NCI-H1417 (cell line): ENCODE measurements at places on chromosomes 1 and 21.

- no peak for DNase-seq
These were observed 26.6 kb upstream of the GALNT2 start for GRCh38 chr1:230040440-230040839.

DNA sequence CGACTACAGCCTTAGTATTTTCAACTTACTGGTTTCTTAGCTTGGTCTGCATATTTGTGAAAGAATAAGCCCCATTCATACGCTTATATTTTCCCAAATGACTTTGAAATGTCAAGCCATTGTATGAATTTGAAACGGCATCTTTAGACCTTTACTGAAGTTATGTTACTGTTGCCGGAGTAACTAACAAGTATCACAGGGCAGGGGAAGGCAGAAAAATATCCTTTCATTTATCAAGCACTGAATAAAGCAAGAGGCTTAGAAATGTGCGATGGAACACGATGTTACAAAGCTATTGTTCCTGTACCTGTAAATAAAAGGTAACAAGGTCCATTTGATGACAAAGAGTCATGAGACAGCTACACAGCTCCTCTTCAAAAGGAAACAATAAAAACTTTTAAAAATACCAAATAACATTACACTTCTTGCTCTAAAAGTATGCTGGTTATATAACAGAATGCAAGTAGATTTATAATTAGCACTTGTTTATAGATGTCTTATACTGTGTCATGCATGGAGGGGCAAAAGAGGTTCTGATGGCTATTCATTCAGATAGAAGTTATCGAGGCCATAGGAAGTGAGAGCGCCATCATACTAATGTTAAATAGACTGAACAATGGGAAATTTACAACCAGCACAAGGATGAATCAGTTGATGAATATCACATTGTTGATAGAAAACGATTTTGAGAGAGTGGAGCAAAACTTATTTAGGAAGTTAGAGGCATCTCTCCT is 322.6 kb downstream of the RGS7 start:
- DNase-seq = no peak

GRCh38 chr1:222713091-222713961 is 962 bp downstream of the BROX start:
- peak; percentile 81 for DNase-seq

DNA sequence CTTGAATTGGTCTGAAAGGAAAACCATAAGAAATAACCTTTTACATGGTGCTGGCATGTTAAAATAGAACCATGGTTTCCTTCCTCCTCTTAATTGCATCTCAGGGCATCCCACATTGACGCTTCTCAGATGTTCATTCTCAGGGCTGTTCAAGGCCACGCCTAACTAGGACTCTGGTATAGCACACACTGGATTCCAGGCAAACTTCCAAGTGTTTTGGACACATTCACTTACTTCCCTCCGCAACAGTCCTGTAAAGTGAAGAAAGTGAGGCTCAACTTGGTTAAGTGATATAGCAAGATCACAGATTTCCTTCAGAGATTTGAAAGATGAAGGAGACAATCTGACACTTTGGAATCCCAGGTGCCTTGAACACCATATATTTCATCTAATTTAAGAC is 244.8 kb downstream of the DUSP10 start:
- no peak for DNase-seq

DNA sequence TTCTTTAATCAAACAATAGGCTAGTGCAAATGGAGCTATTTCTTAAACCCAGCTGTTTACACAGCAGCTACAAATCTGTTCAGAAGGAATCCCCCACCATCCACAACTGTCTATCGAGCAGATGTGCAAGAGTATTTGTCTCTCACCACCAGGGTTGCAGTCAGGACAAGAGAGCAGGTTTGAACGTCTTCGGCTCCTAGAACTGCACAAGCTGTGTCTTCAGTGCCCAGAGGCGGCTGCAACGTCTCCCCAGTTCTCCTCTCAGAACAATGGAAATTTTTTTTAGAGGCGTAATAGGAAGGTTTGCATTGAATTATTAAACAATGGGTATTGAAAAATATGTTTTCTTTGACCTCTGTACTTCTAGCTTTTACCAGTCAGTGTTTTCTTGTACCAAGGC is 7.3 kb downstream of the OVAAL start:
- DNase-seq = no peak

DNA sequence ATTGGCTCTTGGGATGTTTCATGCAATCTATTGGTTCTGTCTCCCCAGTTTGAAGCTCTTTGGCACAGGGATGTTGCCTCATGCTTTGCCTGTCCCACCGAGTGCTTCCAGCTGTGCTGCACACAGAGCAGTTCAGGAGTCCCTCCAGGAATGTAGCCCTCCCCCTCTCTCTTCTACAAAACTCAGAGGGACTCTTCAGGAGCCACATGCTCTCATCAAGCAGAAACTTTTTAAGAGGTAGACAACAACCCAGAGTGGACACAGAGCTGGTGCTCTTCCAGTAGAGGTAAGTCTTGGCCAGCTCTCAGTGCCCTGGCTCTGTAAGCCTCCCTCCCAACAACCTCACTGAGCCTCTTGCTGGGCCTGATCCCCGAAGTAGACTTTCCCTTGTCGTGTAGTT is 11.6 kb upstream of the ZNF697 start:
- DNase-seq = no peak

DNA sequence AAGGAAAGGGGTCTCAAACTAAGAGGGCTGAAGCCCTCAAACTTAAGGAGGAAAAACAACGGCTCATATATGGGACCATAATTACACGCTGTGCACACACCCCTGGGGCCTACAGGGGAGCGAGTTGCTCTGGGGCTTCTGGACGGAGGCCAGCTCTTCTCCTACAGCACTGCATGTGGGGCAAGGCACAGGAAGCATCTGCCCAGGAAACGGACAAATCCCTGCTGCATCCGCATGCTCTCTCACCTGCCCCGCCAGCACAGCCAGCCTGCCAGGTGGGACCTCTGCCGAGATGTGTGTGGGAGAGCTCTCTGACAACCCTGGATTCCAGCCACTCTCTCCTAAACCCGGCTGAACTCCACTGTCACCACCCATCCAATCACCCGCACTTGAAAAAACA is 54.1 kb downstream of the MRPL37 start:
- peak; percentile 64 for DNase-seq

DNA sequence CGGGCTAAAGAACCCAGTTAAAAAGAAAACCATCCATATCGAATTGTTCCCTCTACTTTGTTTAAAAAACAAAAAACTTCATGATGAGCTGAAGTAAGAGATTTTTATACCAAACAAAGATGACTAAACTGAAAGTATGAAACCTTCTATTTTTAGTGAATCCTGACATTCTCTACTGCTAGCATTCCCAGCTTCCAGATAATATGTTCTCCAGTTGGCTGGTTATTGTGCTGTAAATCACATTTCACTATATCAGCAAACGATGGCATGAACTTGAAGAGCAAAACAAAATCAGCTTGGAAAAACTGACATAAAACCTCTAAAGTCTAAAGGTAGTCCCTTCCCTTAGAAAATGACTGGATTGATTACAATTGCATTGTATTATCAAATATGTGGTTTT is 68.1 kb upstream of the APP start:
- DNase-seq = no peak

DNA sequence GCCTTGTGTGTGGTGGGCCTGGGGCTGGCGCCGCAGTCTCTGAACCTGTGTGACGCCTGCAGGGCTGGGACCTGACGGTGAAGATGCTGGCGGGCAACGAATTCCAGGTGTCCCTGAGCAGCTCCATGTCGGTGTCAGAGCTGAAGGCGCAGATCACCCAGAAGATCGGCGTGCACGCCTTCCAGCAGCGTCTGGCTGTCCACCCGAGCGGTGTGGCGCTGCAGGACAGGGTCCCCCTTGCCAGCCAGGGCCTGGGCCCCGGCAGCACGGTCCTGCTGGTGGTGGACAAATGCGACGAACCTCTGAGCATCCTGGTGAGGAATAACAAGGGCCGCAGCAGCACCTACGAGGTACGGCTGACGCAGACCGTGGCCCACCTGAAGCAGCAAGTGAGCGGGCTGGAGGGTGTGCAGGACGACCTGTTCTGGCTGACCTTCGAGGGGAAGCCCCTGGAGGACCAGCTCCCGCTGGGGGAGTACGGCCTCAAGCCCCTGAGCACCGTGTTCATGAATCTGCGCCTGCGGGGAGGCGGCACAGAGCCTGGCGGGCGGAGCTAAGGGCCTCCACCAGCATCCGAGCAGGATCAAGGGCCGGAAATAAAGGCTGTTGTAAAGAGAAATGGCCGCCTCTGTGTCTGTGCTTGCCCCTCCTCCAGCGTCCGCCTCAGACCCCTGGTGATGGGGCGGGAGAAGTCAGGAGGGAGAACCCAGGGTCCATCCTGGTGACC is 788 bp downstream of the ISG15 start:
- peak; percentile 60 for DNase-seq

DNA sequence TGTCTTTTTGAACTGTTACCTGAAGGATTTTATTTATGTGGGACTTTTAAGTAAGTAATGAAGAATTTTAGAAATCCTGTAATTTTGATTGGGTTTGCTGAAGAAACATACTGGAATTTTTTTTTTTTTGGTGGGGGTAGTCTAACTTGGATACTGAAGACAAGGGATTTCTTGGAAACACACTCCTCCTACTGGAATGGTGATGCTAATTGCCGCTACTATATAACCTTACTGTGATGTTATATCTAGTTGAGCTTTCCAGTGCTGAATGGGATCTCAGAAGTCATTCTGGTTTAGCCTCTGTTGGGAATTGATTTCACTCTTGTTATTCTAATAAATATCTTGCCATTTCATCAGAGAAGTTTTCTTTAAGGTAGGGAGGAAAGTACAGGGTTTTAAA is 8.4 kb downstream of the PPP2R5A start:
- no peak for DNase-seq

DNA sequence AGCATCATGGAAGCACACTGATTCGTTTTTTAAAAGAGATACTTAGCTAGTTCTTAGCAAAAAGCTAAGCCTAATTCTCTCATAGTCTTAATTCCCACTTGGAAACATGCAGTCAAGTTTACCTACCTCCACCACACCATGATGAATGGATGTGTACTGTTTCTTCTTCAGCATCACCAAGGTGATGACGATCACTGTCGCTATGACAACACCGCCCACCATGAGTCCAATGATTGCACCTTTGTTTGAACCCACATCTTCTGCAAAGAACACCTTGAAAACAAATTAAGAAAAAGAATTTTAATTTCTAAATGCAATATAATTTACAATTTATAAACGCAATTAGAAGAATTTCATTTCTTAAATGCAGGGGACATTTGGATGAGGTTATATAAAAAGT is 156.8 kb downstream of the GABPA start:
- DNase-seq = peak; percentile 62

- DNase-seq = no peak
These were observed 20.6 kb upstream of the RNU1-4 start for GRCh38 chr1:16719571-16720350.

- no peak for DNase-seq
These were observed 112.3 kb downstream of the RPS6KC1 start for GRCh38 chr1:213163278-213163711.

- DNase-seq = no peak
These were observed 269.2 kb upstream of the RGS18 start for GRCh38 chr1:191888996-191889622.

DNA sequence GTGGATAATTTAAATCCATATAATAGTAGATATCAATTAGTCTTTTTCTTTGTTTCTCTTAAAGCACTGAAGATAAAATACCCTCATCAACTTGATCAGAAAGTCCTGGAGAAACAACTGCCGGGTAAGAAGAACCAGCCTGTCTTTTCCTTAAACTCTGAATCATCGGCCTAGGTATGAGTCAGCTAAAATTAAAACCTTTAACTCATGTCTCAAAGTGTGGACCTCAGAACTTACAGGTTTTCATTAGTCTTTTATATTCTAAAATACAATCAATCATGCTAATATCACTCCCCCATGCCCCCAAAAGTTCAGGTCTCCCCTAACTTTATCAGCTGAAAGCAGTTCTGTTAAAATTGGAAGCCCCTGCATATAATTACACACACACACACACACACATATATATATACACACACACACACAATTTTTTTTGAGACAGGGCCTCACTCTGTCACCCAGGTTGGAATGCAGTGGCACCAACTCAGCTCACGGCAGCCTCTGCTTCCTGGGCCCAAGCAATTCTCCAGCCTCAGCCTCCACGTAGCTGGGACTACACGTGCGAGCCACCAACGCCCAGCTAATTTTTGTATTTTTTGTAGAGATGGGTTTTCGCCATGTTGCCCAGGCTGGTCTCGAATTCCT is 61.3 kb downstream of the B3GALNT2 start:
- no peak for DNase-seq

- DNase-seq = no peak
These were observed 876 bp downstream of the EFCAB7 start for GRCh38 chr1:63524201-63524600.

GRCh38 chr1:206685334-206685768 is 646 bp downstream of the MAPKAPK2 start:
- DNase-seq = peak; percentile 39

DNA sequence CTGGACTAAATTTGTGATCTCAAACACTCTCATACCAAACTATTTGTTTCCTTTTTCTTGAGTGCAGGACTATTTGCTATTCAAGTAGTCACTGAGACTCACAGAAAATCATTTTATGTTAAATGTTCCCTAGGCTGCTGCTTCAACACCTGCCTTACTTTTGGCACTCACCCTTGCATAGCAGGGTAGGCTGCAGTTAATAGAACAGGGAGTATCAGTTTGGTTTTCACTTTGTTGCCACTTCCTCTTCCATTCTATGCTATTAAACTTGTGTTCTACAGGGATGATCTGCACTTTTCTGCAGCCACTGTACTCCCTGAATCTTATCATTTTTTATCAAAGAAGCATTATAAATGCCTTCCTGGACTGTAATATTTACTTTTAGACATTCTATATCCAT is 148.7 kb upstream of the PRMT6 start:
- DNase-seq = no peak

DNA sequence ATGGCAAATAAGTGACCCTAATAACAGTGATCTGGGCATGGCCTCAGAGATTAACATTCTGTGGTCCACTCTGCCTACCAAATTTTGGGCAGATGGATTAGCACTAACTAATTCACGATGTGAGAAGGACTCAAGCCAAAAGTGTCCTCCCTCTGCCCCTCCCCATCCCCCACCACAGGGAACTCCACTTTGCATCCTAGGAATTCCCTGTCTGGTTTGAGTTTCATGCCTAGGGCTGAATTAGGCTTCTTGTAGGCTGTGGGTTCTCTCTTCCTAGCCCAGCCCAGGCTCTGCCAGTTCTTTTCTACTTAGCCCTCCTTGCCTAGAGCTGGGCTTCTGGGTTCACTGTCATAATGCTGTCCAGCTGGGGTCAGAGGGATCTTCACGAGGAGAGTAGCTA is 64.1 kb downstream of the ATP2B4 start:
- DNase-seq = no peak

GRCh38 chr1:80869299-80869698 is 931.4 kb upstream of the ADGRL2 start:
- DNase-seq = no peak

- DNase-seq = no peak
These were observed 12.0 kb upstream of the S100A2 start for GRCh38 chr1:153577624-153578051.

- DNase-seq = no peak
These were observed 1458.8 kb downstream of the MRPL39 start for GRCh38 chr21:24148461-24148860.

- DNase-seq = no peak
These were observed 5.2 kb upstream of the LRRC53 start for GRCh38 chr1:74517599-74518051.

- DNase-seq = no peak
These were observed 503.2 kb upstream of the CAMK1G start for GRCh38 chr1:209080170-209080781.
